ENCODE measurements at places on chromosomes 3 and 15. TPM values are rescaled to one million over a fixed set of nuclear protein-coding genes. Genes with fewer than 3 reads are reported as not detected.

DNA sequence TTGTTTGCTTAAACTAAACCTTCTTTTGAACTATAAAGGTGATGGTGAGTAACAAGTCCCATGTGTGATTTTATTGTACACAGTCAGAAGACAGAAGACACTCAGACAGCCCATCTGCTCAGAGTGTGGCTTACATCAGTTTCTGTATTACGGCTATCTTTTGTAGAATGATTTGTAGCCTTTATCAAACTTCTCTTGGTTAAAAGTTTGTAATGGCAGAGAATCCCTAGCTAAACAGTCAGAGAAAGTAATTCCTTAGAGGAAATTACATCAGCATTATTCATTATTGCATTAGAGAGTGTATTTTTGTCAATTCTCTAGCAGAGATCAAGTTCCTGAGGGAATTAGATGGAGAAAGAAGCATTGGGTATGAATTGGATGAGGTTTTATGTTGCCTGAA lies 500.8 kb downstream of the CNTN4 start:
- no peak overlapping the region for H3K4me3 ChIP-seq
- H3K27me3 ChIP-seq = no peaks in the 10 kb centered on the region
- no peaks in the 10 kb centered on the region for H3K4me1 ChIP-seq
- no peak overlapping the region for H3K27ac ChIP-seq

The GOLGA8K gene
- 0.25 TPM for total RNA-seq

DNA sequence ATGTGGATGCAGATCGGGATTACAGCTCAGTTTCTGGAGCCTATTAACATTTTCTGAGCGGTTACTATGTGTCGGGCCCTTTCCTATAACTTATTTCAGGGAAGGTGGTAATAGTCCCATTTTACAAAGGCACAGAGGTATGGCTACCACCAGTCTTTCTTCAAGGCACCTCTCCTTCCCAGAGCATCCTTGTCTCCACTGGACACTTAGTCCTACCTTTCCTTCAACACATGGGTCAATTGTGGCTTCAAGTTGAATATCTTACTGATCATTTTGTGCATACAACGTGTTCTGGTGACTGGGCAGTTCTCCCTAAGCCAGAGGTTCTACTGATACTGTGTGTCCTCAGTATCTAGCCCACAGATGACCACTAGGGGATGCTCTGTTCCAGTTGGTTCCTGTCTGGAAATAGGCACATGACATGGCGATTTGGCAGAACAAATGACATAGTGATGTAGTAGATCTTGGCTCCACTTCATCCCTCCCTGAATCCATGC lies 60.7 kb upstream of the CMTM8 start:
- DNase-seq = no peak
- H3K27ac ChIP-seq = no peak overlapping the region
- H3K4me3 ChIP-seq = no peak overlapping the region
- H3K4me1 ChIP-seq = peaks cover 4% of the 10 kb centered on the region

GRCh38 chr3:121075191-121075590 lies 167.2 kb downstream of the STXBP5L start:
- DNase-seq = no peak
- H3K36me3 ChIP-seq = no peaks in the 10 kb centered on the region
- no peak overlapping the region for H3K27ac ChIP-seq
- H3K27me3 ChIP-seq = no peaks in the 10 kb centered on the region
- H3K4me1 ChIP-seq = no peaks in the 10 kb centered on the region
- no peak overlapping the region for H3K4me3 ChIP-seq

Measured in heart left ventricle (tissue), 16 donors.